ENCODE measurements at places on chromosomes 3 and 15.

- no peak for DNase-seq
Observed at GRCh38 chr3:160860346-160860745, 104.3 kb downstream of the PPM1L start.

DNA sequence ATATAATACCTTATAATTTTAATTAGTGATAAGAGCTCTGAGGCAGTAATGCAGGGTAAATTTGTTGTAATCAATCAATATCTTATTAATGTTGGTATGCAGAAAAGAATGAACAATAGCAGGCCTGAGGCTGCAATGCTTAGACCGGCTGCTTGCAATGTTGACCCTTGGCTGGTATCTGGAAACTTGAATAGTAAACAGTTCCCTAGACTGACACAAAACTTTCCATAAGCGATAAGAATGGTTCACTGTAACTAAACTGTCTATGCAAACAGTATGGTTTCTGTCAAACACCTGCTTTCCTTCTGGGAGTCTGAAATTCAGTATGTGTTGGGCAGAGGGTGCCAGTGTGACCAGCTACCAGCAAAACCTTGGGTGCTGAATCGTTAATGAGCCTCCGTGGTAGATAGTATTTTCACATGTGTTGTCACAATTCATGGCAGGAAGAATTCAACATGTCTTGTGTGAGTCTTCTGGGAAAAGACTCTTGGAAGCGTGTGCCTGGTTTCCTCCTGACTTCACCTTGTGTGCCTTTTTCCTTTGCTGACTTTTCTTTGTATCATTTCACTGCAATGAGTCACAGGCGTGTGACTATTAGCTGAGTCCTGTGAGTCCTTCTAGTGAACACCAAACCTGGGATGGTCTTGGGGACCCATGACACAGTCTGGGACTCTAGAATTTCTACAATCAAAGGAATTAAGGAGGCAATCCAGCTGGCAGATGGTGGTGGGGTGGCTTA is 30.7 kb upstream of the CLRN1 start:
- DNase-seq = peak; percentile 19

DNA sequence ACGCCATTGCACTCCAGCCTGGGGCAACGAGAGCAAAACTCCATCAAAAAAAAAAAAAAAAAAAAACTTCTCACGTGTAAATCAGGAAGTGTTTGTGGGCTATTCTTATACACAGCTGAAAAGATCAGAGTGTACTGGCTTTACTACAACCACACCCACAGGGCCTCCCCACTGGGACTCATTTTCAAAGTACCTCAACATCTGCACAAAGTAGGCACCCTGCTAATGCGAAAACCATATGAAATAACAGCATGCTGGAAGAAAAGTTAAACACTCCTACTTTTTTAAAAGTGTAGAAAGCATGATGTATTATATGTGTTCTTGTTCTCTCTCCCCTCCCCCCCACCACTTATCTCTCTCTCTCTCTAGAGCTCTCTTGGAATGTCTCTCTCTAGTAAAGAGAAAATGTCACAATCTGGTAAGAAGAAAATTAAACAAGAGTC is 11.1 kb downstream of the UACA start:
- peak; percentile 41 for DNase-seq

DNA sequence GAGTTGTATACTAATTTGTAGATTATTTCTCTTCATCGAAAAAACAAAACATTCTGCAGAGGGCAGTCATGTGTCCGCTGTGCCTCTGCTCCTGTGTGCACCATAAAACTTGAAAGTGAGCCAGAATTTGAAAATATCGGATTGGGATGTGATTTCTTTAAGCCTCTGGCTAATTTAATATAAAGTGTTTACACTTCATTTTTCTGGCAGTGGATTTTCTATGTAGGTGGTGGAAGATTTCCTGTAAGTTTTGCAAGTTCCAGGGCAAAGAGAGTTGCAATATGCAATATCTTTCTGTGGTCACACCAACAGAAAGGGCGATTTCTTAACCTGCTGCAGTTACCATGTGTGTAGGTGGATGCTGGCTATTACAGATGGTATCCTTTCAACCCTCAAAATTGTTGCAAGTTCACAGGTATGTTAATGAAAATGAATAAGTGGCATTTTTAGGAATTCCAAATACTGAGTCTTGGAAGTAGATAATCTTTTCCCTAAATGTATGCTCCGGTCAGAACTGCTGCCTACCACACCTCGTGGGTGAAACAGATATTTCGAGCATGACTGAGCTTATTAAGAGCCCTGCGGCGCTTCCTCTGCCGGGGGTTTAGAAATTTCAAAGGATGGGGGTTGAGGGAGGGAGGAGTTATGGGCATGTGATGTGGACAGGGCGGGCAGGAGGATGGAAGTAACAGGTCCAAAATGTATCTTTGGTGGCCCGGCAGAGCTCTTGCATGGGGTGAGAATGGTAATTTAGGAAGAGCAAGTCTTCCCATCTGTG is 134.0 kb downstream of the PGPEP1L start:
- DNase-seq = peak; percentile 71

- no peak for DNase-seq
Observed at GRCh38 chr3:64354956-64355355, 129.7 kb upstream of the PRICKLE2 start.

DNA sequence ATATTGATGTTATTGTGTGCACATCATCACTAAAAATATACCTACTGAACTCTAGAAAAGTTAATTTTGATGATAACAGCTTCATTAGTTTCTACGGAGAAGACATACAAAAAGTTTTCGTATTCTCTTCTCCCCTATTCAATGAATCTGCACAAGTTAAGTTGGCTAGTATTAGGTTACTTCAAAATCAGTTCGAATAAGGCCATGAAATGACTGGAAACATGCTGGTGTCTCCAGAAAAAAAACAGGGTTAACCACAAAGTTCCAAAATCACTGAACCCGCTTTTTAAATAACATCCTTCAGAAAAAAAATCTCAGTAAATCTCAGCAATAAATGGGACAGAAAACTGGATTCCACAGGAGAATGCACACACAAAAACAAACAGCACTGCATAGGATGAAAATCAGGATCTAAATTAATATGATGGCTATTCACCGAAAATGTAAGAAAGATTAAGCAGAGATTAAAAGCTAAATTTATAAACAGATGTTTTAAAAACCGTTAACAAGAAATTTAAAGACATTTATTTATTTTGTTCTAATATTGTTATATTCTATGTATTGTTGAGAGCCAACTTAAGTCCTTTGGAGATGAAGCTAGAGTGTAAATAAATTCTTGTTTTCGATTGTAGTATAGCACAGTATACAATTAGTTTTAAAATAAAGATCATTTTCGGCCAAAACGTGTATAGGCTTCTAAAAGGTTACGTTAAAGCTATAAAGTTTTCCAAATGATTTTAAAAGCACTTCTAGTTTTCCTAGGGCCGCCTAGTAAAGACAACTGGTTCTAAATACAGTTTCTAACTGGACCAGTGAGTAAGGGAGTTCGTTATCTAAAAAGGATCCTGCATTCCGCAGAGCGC is 1.0 kb downstream of the IGSF11 start:
- no peak for DNase-seq

DNA sequence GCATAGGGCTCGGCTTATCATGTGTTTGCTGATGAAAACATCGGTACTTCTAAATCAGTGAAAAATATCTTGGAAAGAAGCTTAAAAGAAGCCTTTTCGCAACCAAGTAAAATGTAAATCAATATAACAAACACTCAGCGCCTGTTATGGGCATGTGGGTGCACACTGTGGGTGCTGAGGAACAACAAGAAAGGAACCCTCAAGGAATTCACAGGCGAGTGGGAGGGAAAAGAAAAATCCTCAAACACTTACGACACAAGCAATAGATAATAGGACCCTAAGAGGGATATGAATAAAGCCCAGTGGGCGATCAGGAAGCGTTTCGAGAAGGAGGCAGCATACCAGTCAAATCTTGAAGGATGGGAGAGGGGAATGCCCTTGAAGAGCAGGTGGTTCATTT is 21.9 kb downstream of the GLDN start:
- no peak for DNase-seq

GRCh38 chr3:168081171-168081771 is 14.5 kb downstream of the GOLIM4 start:
- no peak for DNase-seq

DNA sequence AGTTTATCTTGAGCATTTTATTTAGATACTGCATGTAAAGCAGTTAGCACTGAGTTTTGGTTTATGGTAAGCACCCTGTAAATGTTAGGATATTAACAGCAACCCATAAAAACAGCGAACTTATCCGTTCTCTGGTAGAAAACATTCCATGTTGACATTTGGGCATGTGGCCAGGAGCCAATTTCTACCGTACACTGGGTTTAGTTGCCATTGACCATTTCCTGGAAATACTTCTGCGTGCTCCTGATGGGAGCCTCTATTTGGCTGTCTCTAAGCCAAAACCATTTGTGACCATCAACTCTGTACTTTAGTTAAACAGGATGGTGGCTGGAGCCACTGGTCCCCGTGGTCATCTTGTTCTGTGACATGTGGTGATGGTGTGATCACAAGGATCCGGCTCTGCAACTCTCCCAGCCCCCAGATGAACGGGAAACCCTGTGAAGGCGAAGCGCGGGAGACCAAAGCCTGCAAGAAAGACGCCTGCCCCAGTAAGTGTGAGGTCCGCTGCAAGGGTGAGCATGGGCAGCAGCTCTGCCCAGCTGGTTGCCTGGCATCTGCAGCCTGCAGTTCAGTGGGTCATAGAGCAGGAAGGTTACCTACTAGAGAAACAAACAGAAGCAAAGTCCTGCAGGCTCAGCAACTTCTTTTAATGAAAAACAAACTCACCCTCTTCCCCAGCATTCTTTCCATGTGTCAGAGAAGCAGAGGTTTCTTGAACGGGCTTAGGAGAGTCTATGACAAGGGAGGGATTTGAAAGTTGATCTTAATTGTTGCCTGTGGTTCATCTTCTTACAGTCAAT is 7.1 kb downstream of the THBS1 start:
- peak; percentile 9 for DNase-seq

GRCh38 chr15:57573151-57573550 is 18.6 kb upstream of the MYZAP start:
- DNase-seq = no peak

GRCh38 chr3:12648384-12648959 is 15.4 kb downstream of the RAF1 start:
- DNase-seq = no peak

- DNase-seq = no peak
Observed at GRCh38 chr3:195261925-195262324, 9.0 kb downstream of the XXYLT1 start.

DNA sequence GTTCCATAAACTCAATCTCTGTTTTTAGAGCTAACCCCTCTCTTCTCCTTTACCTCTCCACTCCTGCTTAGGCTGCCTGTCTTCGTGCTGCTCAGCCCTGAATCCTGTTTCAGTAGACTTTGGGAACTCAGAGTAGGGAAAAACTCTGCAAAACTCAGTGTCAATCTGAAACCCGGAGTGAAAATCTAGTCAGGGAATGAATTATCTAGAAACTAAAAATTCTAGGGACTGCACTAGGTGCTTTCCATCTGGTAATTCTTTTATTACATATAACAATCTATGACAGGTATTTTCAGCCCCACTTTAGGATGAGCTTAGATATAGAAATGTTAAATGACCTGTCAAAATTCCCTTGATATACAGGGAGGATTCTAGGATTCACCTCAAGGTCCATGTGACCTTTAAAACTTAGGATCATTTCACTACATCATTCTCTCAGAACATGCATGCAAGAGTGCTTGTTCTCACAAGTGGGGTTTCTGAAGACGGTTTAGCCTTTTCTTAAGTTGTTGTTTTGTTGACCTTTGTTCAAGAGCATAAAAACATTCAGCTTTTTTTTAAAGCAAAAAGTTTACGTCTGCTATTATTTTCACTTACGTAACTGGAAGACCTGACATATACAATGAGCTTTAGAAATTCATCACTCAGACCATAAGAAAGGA is 108.2 kb upstream of the MBNL1 start:
- no peak for DNase-seq

DNA sequence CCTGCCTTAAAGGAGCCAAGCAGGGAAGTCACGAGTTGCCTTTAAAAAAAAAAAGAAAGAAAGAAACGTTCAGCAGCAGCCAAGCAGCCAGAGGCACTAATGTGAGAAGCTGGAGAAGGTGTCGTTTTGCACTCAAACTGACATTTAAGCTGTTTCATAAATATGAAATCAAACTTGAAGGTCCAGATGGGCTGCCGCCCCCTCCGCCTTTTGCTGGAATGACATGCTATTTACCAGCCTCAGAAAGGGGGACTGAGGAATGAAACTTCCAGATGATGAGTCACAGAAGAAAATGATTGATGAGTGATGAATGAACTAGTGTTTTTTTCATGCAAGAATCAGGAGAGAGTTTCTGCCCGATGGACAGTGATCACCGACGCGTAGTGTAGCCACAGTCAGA is 396.8 kb downstream of the IGSF11 start:
- no peak for DNase-seq

GRCh38 chr3:11775493-11775892 is 71.2 kb downstream of the TAMM41 start:
- no peak for DNase-seq

DNA sequence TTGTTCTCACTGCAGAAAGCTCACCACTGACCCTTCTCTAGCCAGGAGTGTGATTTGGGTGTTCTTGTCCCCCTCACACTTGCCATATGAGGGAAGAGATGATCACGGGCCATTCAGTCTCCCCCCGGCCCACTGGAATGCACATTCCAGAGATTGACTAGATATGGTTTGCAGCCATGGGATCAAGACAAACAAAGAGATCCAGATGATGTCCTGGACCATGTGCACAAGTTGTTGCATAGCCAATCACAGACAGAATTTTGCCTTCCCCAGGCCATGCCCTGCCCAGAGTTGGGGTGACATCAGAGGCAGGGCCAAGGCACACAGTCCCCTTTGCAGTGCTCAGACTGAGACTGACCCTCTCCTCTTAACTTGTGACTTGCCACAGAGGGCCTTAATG is 14.8 kb downstream of the MUC13 start:
- peak; percentile 35 for DNase-seq

DNA sequence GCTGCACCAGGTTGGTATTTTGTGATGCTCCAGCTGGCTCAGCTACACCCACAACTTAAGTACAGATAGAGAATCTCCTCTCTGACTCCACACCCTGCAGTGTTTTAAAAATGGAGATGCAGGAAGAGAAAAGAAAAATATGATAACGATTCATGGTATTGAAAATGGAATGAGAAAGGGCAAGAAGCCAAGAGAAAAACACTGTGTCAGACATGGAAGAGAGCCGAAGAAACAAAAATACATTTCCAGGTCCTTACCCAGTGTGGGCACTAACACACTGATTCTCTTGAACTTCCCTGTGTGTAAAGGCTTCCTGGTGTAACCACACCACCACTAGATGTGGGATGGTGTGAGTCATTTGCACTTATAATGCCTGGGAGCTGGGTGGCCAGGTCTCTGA is 93.1 kb downstream of the GMPS start:
- peak; percentile 72 for DNase-seq

DNA sequence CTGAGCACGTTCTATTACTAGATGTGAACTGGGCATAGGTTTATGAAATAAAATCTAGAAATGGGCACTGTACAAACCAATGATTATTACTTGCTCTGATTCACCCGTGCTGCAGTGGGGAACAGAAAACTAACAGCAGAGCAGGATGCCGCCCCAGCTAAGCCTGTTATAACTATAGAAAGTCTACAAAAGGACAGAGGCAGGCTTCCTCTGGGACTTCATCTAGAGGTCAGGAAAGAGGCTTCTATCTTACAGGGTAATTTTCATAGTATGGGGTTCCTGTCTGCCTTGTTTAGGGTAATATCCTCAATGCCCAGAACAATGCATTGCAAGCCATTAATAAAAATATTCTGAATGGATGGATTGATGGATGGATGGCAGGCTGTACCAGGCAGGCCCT is 177.0 kb upstream of the TBL1XR1 start:
- DNase-seq = no peak
